ELR (cell line): ENCODE measurements at places on chromosomes 3 and 15.

- no peak for DNase-seq
Measured at GRCh38 chr3:5520237-5520636, 332.7 kb downstream of the EDEM1 start.

DNA sequence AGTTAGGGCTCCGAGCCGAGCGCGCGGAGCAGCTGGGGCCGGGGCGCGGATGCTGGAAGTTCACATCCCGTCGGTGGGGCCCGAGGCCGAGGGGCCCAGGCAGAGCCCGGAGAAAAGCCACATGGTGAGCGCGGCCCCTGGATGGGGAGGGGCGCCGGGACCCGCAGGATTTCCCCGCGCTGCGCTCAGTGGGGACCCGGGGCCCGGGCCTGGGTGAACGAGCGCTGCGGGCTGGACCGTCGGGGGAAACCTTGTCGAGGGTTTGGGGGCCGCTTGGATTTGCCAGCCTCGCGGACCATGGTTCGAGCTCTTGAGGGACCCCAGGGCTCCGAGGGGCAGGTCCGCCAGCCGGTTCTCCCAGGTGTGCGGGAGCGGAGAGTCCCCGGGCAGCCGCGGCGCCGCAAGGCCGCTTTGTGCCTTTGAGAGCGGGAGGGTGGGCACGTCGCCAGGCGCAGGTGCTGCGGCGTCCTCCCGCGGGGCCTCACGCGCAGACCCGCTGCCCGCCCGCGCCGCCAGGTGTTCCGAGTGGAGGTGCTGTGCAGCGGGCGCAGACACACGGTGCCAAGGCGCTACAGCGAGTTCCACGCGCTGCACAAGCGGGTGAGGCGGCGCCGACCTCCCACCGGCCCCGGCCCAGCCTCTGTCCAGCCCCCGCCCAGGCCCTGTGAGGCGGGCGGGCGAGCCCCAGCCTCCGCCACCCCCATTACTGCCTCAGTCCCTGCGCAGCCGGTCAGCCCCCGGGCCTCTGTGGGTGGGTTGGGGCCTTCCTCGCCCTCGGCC is at the start of gene SNX22:
Gene SNX22 (plus strand): TSS at position 5 of the 780 bp plus-strand sequence. CDS start 45 bp downstream, at position 50.
- DNase-seq, result peak; percentile 11

DNA sequence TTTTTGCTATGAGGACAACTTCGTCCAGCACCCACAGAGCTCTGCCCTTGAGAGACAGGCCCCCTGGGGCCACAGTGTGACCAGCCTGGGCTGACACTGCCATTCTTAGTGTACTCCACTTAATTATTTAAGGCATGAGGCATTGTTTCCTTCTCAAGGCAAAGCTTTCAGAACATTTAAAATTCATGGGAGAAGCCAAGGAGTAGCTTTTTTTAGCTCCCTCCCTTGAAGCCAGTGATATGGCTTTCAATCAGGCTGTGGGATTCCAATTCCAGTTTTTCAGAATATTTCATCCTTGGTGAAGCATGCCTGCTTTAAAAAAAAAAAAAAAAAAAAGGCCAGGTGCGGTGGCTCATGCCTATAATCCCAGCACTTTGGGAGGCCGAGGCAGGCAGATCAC is 21.3 kb downstream of the HOMER2 start:
- no peak for DNase-seq

DNA sequence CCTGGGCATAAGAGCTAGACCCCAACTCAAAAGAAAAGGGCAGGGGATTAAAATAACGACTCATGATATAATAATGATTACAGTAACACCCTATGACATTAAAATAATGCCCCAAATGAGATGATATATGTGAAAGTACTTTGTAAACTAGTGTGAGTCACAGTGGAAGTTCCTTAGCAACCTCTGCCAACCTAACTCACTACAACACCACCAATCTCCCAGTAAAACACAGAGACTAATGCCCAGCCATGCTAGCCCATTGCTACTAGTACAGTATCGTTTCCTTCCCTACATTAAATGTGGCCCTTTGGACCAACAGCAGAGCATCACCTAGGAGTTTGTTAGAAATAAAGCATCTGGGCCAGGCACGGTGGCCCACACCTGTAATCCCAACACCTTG is 11.2 kb upstream of the ADAMTS7 start:
- no peak for DNase-seq

DNA sequence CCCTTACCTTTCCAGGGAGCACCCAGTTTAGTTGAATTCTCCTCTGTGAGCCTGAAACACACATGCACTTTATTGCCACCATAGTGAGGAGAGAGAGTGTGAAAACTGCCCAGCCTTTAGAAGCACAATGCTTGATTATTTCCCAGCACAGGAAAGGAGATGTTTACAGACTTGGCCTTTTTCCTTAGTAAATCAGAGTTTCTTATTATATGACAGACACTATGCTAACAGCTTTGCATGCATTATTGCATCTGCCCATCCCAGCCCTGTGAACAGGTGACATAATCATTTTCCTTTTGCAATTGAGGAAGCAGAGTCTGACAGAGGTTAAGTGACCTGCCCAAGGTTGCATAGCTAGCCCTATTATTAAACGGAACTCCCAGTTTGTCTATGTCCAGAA is 36.5 kb downstream of the CAPN3 start:
- DNase-seq, result no peak

DNA sequence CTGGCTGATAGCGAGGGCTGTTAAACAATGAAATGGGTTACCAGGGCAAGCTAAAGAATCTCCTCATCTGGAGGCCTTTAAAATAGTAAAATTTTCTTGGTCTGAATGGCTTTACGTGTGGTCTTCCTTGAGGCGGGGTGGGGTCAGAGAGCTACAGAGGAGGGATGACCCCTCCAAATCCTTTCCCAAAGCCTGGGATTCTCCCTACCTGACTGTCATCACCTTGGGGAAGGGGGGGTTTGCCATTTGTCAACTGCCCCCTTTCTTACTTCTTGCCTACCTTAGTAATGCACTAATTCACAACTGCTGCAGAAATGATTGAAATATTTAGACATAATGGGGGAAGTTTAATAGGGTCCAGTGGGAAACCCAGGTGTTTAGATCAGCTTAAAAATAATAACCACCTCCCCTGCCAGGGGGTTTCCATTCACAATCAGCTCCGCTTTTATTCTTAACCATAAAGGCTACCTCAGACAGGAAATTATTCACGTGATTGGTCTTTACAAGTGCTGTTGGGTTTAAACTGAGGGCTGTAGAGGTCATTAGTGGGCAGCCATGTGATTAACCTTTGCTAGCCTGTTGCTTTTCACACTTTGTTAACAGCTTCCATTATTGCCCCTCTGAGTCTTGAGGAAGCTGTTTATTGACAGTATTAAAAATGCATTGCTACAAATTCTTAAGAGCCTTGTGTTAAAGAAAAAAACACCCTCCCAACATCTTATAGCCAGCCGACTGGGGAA is 276.5 kb upstream of the ATP11B start:
- DNase-seq, result no peak

- no peak for DNase-seq
Measured at GRCh38 chr15:41647262-41647661, 12.9 kb upstream of the MGA start.

DNA sequence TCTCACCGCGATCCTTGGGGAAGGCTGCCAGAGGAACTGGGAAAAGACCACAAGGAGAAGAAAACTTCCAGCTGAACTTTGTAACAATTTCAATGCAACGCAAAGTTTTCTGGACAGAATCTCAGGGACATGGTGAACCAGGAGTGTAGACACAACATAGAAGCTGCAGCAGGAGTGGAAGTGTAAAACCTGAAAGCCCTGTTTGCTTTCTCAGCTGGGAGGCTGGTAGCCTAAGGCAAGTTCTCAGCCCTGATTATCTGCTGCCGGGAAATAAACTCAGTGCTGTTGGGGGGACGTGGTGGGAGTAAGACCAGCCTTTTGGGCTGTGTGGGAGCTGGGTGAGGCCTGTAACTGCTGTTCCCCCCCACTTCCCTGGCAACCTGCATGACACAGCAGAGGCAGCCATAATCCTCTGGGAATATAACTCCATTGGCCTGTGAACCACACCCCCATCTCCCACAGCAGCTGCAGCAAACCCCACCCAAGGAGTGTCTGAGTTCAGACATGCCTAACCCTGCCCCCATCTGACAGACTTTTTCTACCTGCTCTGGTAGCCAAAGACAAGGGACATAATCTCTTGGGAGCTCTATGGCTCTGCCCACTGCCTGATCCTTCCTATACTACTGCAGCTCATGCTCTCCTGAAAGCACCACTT is 106.7 kb downstream of the ZNF621 start:
- no peak for DNase-seq

DNA sequence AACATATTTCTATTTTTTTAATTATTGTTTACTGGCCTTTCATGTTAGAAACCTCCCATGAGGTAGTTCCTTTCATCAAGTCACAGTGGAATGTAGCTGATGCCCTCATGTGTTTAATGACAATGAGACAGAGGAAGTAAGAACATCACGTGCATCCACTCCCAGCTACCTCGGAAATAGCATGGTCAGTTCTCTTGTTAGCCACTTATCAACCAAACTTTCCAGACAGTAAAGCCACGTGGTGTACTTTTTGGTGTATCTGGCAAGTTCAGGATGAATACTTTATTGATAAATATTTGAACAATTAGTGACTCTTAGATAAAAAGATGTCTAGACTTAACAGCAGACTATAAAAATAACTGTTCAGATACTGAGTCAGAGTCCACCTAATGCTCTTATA is 781.7 kb downstream of the MECOM start:
- DNase-seq, result peak; percentile 8

DNA sequence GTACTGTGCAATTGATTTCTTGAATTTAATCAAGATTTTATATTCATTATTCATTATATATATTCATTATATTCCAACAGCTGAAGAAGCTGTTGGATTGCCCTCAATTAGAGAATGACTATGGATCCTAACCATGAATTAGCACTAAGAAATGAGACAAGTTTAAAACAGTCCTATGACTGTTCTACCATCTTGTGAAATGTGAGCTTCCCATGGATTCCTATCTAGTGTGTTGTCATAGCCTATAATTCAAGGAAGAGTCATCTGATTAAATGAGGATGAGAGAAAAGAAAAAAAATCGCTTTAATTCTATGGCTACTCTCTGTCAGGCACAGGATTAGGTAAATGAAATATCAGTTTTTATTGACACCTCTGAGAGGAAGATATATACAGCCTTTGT is 696.6 kb upstream of the NAALADL2 start:
- peak; percentile 42 for DNase-seq

DNA sequence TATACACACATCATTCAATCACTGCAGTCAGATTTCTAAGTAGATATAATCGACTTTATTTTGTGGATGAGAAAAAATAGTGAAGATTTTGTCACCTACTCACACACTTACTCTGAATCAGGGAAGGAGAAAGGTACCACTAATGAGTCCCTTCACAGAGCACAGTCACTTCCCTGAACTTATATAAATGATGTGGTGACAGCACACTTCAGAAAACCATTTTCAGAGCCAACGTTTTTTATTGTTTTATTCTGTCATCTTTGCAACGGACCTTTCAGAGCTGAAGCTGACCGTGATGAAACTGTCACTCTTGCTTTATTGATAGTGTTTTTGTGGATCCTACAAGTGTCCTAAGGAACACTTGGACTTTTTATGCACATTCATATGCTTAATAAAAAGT is 956.6 kb downstream of the SQOR start:
- no peak for DNase-seq

DNA sequence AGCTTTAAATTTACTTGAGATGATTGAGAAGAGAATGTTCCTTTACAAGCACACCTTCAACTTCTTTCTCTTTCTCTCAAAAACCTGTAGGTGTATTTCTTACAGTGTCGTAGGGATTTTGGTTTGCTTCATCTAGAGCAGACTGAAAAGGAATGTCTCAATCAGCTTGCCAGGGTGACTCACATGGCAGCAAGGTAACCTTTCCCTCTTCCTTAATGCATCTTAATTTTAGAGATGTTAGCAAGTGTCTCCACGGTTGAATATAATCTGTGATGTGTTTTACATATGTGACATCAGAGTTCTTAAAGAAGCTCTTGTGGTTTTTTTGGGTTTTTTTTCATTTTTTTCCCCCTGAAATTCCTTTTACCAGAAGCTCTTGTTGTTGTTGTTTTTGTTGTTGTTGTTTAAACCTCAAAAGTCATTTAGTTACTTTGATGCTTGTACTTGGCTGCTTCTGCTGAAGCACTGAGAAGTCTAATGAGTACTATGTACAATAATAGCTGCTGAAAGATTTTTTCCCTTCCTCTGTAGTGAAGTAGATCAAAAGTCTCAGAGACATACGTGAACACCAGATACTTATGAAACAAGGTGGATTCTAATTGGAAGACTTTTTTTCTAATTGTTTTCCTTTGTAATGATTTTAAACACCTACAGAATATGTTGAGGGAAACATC is 83.1 kb downstream of the RETNLB start:
- no peak for DNase-seq

GRCh38 chr15:33074942-33075341 is 119.6 kb downstream of the FMN1 start:
- DNase-seq, result peak; percentile 22

- no peak for DNase-seq
Measured at GRCh38 chr15:79206940-79207339, 75.6 kb upstream of the ANKRD34C start.

DNA sequence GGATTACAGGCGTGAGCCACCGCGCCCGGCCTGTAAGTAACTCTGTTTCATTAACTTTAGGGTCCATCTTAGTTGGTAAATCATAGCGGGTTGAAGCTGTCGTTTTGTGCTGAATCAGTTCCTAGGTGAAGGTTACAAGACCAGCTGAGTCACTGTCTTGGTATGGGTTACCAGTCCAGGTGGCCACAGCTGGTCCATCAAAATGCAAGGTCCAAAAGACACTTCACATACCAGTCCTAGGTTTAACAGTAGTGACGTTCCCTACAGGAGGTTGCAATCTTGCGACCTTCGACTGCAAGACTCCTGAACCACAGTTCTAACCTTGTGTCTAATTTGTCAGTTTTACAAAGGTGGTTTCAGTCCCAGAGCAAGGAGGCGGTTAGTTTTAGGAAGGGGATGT is 160.1 kb upstream of the ATP10A start:
- no peak for DNase-seq

- no peak for DNase-seq
Measured at GRCh38 chr15:39629906-39630305, 49.0 kb downstream of the THBS1 start.
